A172 (cell line): ENCODE measurements at places on chromosomes 6 and 20. TPM values are rescaled to one million over a fixed set of nuclear protein-coding genes. Genes with fewer than 3 reads are reported as not detected.

The WFDC10B gene
- 0.98 TPM in 1 of 2 replicates, not detected in the other for total RNA-seq

The TINAG gene
- not detected in 2 replicates for total RNA-seq

The ANKRD60 gene
- not detected in 2 replicates for total RNA-seq

The HUS1B gene
- total RNA-seq = 0.12 and 1.2 TPM in 2 replicates

The RCAN2 gene
- 0.22 TPM in 1 of 2 replicates, not detected in the other for total RNA-seq
